Activated CD4-positive, alpha-beta T cell treated with anti-CD3 and anti-CD28 coated beads, Interleukin-2, Interleukin-4, amounts not matched to agents 100 ng/mL and 50 ng/mL, durations not matched to agents 16 hours and 8 hours (primary cell): ENCODE measurements at places on chromosomes 2 and 18.
A peak's percentile ranks its signal among the peaks of the same experiment; 100 is the strongest.

- DNase-seq = no peak
These were observed 169.0 kb upstream of the COPS8 start for GRCh38 chr2:236916651-236917050.

DNA sequence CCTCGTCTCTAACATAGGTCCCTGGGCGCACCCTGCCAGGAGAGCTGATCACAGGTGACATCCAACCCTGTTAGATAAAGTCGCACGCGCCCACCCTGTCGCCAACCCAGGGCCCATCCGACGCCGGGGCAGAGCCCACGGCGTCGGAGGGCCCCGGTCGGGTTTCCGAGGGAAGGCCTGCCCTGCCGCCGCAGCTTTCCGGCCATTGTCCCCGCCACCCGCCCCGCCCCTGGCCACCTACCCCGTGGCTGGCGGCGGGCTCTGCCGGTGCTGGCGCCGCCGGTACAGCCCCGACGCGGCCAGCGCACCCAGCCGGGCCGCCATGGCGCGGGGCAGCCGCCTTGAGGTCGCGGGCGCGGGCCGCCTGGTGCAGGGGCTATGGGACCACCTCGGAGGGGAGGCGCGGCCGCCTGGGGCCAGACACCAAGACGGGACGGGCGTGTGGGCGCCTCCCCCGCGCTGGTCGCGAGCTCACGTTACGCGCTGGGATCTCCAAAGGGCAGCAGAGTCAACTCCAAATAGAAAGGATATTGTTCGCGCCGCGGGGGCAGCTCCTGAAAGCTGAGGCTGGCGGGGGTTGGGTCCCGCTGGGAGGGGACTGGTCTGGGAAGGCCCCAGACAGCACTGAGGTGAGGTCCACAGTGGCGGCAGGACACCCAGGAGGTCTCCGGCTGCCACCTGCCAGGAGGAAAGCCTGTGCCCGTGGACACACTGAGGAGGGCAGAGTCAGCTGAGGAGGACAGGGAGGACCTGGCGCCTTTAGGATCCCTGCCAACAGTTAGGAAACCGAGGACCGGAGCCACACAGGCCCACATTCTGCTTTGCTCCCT, 11.1 kb downstream of the LIMS2 start:
- DNase-seq = no peak

DNA sequence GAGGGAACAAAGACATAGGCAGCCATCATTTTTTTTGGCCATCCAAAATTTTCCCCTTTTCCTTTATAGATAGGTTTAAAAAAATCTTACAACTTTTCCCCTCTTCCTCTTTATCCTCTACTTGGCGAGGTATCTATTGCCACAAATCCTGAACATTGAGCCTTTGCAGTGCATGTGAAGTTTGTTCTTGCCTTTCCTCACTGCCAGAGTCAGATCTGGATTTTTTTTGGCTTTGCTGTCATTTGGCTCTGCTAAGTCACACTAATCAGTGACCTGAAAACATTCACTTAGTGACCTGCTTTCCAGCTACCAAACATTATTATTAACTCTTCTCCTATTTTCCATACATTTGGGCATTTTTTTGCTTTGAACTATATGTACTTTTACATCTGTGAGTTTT, 249.2 kb upstream of the ZSWIM2 start:
- DNase-seq = no peak

- DNase-seq = no peak
These were observed 194.2 kb upstream of the MEX3C start for GRCh38 chr18:51391731-51392130.

DNA sequence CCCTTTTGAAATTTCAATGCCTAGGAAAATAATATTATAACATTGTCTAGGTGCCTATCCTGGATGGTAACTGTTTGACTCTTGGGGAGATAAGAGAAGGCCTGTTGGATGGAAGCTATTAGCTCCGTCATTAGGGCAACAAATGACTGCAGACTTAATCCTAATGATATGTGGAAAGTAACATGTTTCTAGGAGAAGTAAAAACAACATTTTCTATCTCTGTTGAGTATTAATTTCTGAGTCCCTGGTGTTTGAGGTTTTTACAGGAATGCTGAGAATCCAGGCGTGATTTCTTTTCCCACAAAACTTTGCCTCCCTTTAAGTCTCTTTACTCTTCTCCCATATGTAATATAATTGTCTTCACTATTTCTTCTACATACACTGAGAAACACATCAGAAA, 159.1 kb downstream of the GALNT1 start:
- DNase-seq = no peak

DNA sequence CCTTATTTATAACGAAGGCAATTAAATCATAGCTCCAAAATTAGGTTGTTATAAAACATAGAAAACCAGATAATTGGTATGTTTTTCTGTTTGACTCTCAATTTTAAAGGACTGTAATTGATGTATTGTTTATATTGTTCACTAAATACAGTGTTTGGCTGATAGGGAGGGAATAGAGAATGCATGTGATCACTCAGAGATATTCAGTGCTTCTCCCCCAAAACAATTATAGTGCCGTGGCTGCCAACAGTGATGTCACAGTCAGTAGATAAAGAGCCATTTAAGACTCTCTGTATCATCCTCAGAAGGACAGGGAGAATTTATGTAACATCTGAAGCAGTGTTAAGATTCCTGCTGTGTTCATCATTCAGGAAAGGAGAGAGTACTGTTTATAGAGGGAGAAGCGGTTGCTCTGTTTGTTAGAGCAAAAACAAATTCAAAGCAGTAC, 69.6 kb downstream of the PHLPP1 start:
- no peak for DNase-seq

DNA sequence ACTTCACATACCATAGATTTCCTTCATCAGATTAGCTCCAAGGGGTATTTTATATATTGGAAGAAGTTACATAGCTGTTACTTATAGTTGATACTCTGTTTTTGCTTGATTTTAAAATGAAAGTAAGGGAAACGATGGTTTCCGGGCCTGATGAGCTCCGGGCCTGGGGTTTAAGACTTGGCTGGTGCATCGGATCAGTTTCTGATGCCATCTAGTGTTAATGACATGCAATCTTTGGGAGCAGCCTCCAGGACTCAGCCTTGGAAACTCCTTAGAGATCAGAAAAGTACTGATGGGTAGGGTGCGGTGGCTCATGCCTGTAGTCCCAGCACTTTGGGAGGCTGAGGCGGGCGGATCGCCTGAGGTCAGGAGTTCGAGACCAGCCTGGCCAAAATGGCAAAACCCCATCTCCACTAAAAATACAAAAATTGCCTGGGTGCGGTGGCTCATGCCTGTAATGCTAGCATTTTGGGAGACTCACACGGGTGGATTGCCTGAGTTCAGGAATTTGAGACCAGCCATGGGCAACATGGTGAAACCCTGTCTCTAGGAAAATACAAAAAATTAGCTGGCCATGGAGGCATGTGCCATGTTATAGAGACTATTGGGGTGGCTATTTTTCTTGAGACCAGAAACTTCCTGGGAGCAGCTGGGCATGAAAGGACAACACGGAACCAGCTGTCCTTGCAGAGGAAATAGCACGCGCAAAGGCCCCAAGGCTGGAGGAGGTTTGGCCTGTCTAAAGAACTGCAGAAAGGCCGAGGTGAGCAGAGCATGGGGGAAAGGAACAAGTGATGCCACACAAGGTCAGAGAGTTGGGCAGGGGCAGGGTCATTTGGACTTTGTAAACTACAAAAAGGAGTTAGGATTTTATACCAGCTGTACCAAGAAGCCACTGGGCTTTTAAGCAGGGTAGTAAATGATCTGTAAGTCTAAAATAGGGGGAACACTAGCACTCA, 46.9 kb upstream of the CNOT11 start:
- peak; percentile 49 for DNase-seq

DNA sequence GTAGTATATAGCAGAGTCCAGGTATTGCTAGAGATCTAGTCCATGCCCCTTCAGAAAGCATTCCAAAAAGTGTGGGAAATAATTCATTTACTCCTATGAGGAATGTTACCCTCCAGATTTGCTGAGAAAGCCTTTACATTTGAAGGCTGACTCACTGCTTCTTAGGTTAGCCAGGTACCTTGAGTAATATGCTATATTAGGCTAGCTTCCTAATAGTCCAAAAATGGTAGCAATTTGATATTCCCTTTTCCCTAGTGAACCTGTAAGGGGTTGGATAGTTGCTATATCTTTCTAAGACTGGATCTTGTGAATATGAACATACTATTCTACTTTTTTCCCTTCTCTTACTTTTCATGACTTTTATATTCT, 63.6 kb downstream of the SPOPL start:
- no peak for DNase-seq

GRCh38 chr2:127740665-127741288, 39.5 kb downstream of the SFT2D3 start:
- DNase-seq = no peak

DNA sequence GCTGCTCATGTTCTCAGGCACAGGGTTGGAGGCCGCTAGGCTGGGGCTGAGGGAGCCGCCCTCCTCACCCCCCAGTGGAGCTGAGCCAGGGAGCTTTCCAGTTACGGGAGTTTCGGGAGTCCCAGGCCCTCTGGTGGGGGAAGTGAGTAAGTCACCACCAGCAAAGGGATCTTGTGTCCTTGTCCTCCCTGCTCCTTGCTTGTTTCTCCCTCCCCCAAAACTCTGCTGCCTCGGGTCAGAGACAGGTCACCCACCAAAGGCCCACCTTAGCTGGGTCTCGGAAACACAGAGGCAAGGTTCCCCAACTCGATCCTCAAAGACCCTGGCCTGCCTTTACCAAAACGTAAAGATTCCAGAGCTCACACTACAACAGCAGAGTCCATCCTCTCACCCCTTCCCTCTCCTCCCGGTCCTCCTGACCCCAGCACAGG, 60.5 kb upstream of the POMC start:
- peak; percentile 25 for DNase-seq

GRCh38 chr2:218733171-218734021, 22.8 kb downstream of the TTLL4 start:
- DNase-seq = peak; percentile 53

DNA sequence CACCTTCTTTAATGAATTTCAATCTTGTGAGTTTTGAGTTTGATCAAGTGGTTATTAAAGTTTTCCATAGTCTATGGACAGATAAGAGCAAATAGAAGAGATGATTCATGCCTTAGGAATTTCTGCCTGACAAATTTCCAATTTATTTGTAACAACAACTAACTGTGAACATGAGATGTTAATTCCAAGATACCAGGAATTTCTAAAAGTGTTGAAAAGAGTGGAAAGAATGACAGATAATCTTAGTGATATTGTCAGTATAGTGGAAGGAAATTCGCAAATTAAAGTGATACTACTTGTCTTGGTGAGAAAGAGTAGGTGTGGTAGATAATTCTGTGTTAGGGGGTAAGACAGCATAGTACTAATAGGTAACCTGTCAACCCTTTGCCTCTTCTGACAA, 82.4 kb downstream of the AGPS start:
- no peak for DNase-seq

- DNase-seq = no peak
These were observed 76.2 kb upstream of the CTAGE1 start for GRCh38 chr18:22493940-22494339.

- no peak for DNase-seq
These were observed 90.7 kb upstream of the ITGA6 start for GRCh38 chr2:172336681-172337080.

DNA sequence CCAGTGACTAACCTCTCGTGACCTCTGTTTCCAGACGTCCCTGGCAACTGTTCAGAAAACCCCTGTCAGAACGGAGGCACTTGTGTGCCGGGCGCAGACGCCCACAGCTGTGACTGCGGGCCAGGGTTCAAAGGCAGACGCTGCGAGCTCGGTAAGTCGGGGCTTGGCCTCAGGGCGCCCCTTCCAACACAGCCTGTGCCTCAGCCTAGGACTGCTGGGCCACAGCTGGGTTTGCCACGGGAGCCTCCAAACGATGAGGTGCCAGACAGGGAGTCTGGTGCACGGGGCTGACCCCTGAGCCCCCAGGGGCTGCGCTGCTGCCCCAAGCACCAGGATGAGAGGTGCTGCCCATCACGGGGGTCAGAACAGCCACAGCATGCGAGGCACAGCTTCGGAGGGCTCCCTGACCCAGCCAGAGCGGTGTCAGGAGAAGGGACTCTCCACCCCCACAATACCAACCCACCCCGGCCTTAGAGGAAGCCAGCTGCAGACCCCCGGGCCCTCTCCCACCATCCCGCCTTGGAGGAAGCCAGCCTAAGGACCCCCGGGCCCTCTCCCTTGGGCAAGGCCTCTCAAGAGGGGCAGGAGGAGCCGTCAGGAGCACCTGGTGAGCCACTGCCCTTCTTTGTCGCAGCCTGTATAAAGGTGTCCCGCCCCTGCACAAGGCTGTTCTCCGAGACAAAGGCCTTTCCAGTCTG, 20.3 kb downstream of the MTERF4 start:
- DNase-seq = no peak

- DNase-seq = no peak
These were observed 32.0 kb downstream of the YPEL5 start for GRCh38 chr2:30178618-30179434.

DNA sequence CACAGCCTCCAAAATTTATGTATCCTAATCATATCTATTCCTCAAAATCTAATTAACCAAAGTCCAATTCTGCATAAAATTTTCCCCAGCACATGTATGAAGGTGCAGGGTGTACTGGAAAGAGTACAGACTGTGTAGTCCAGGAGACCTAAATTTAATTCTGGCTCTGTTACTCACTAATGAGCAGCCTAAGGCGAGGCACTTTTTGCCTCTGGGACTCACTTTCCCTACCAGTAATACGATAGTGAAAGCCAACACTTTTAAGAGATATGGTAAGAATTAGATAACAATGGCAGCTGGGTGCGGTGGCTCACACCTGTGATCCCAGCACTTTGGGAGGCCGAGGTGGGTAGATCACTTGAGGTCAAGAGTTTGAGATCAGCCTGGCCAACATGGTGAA, 177.7 kb downstream of the PIEZO2 start:
- no peak for DNase-seq

DNA sequence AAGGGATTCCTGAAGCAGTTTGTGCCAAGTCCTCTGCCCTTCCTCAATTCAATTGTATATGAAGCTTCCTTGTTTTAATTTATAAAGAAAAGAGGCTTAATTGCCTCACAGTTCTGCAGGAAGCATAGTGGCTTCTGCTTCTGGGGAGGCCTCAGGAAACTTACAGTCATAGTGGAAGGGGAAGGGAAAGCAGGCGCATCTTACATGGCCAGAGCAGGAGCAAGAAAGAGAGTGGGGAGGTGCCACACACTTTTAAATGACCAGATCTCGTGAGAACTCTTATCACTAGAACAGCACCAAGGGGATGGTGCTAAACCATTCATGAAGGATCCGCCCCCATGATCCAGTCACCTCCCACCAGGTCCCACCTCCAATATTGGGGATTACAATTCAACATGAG, 114.2 kb downstream of the SGPP2 start:
- no peak for DNase-seq

DNA sequence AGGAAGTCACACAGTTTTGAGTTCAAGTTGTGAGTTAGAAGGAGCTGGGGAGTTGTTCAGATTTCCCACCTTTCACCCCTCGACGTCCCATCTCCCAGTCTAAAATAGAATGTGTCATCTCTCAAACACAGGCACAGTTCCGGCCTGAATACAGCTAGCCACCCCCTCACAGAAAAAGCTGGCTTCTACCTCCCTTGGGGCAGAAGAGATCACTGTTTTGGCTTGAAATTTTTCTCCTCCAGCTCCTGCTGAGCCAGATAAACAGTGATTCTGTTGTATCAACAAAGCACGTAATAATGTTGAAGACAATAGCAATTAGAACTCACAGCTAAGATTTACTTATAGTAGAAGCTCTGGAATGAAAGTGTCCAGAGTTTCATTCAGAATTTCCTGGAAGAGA, 74.7 kb downstream of the KIAA2012 start:
- no peak for DNase-seq

GRCh38 chr18:55633032-55633431, 45.0 kb upstream of the TCF4 start:
- no peak for DNase-seq

GRCh38 chr18:13280070-13280795, 61.7 kb downstream of the LDLRAD4 start:
- no peak for DNase-seq

- DNase-seq = no peak
These were observed 3.5 kb downstream of the NOL10 start for GRCh38 chr2:10686176-10686730.
